Nucleus accumbens (tissue), 56 donors: ENCODE measurements at places on chromosomes 4 and X.

DNA sequence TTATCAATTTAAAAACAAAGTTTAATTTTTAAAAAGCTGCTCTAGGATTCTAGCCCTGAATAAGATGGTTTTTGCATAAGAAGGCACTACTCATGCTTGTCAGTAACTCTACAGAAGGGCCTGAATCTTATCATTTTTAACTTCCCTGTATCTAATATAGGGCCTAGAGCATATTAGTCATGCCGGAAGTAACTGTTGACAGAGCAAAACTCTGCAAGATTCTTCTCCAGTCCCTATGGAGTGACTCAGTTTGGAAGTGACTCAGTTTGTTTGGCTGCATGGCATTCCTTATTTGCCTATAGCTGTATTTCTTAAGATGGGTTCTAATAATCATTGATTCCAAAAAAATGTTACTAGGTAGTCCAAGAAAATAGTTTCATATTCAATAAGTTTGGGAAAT lies 431.8 kb upstream of the HTR2C start:
- DNase-seq, result no peak

GRCh38 chrX:24703185-24703494 lies 9.4 kb downstream of the POLA1 start:
- no peak for DNase-seq

DNA sequence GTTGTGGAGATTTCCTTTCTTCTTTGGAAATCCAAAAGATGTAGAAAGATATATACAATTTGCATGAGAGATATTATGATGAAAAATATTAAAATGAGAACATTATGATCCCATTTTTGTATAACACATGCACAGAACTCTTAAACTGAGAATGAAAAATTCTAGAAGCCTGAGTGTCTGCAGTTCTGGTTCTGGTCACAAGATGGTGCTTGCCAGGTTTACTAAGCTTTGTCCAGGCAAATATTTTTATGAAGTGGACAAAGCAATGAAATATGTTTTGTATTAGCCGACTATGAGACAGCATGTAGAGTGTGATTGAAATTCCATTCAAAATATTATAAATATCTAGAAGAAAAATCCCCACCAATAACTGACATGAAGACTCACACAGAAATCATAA lies 2.2 kb downstream of the PWWP3B start:
- DNase-seq, result no peak

GRCh38 chr4:4867375-4868039 lies 8.0 kb downstream of the MSX1 start:
- DNase-seq, result no peak

- DNase-seq, result no peak
These were observed 199.0 kb upstream of the CXXC4 start for GRCh38 chr4:104693601-104694201.
